ENCODE measurements at places on chromosomes 3 and 15. TPM values are rescaled to one million over a fixed set of nuclear protein-coding genes. Genes with fewer than 3 reads are reported as not detected.

GRCh38 chr3:82163907-82164520 lies 402.6 kb upstream of the GBE1 start:
- no peaks in the 10 kb centered on the region for H3K4me1 ChIP-seq
- no peak for DNase-seq
- no peaks in the 10 kb centered on the region for H3K36me3 ChIP-seq
- H3K27me3 ChIP-seq, result no peaks in the 10 kb centered on the region
- no peak overlapping the region for H3K4me3 ChIP-seq

DNA sequence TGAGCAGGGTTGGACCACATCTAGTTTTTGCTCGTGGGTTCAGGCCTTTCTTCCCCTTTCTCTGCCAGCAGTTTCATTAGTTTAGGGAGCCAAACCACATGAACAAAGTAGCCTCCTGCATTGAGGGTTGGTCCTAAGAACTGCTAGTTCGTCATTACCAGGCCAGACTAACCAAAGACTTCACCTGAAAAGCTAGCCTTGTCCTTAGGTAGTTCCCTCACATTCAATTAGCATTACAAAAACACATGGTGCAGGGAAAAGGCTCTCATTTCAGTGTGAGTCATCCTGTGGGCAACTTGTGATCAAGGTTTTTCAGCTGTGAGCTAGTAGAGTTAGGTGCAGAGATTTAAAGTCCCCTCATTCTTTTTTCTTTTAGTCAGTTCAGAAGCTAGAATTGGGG lies 279.3 kb upstream of the CTNNB1 start:
- H3K27me3 ChIP-seq, result peaks cover 5% of the 10 kb centered on the region
- no peak overlapping the region for H3K4me3 ChIP-seq
- DNase-seq, result no peak
- no peak overlapping the region for H3K27ac ChIP-seq

GRCh38 chr3:27985369-27986035 lies 255.9 kb upstream of the CMC1 start:
- no peak overlapping the region for H3K4me3 ChIP-seq
- no peaks in the 10 kb centered on the region for H3K36me3 ChIP-seq
- H3K4me1 ChIP-seq, result no peaks in the 10 kb centered on the region
- DNase-seq, result no peak

Gene COL8A1
- total RNA-seq, result not detected

DNA sequence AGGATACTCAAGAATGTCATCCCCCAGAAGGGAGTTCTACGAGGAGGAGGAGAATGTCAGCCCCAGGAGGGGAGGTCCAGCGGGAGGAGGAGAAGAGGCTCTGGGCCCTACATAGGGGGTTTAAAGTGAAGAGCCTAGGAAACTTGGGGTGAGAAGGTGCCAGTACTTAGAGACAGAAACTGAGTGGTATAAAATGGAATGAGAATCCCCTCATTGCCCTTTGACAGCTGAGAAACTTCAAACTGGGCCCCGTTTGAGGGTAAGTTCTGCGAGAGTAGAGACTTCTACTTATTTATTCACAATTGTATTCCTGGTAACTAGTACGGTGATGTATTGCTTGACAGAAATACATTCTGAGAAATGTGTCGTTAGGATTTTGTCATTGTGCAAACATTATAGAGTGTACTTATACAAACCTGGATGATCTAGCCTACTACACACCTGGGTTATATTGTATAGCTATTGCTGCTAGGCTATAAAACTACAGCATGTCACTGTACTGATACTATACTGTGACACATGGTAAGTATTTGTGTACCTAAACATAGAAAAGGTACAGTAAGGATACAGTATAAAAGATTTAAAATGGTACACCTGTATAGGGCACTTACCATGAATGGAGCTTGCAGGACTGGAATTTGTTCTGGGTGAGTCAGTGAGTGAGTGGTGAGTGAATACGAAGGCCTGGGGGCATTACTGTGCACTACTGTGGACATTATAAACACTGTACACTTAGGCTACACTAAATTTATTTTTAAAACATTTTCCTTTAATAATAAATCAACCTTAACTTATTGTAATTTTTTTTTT lies 62.0 kb downstream of the TSC22D2 start:
- no peaks in the 10 kb centered on the region for H3K36me3 ChIP-seq
- no peak overlapping the region for H3K27ac ChIP-seq
- H3K4me1 ChIP-seq, result no peaks in the 10 kb centered on the region
- H3K4me3 ChIP-seq, result no peak overlapping the region

GRCh38 chr3:105367063-105367405 lies 325 bp downstream of the ALCAM start:
- peak overlapping the region; percentile 84 for H3K4me3 ChIP-seq
- peaks cover 7% of the 10 kb centered on the region for H3K36me3 ChIP-seq
- H3K4me1 ChIP-seq, result peaks cover 28% of the 10 kb centered on the region
- peak; percentile 61 for DNase-seq
- H3K27ac ChIP-seq, result peak overlapping the region; percentile 83

Gene AGBL1
- 0.10 TPM for total RNA-seq

DNA sequence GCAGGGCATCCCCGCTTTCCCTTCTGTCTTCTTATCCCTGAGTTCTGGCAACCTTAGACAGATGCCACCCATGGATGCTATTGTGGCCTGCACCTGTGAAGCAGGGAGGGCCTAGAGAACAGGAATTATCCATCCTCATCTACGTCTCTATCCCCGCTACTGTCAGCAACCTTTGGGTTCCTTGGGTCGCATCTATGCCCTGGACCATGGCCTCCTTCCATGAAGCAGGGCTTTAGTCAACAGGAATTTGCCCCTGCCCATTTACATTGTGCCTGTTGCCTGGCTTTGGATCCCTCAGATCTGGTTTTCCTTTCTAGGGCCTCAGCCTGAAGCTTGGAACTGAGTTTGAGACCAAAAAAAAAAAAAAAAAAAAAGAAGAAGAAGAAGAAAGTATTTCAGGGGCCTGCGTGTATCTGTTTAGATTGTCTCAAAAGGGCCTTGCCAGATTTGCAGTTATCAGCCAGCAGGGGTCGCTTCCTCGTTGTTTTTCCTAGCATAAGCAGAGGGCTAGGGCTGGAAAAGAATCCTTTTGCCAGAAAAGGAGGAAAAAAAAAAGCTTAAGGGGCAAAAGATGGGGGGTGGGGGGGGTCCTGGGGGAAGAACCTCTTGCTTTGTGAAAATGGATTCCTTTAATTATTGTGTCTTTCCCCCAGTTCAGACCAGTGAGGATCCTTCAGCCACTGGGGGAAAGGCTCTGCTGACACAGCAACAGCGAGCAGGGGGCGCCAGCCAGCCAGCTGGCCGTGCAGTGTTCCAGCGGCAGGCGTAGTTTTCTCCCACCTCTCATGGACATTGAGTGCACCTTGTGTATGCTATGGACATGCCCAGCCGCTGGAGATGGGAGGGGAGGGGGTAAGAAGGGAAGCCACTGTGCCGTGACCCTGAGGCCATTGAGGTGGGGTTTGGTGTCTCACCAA lies 65.7 kb upstream of the ALDH1L1 start:
- DNase-seq, result peak; percentile 44
- H3K36me3 ChIP-seq, result no peaks in the 10 kb centered on the region
- H3K4me3 ChIP-seq, result no peak overlapping the region
- H3K27ac ChIP-seq, result no peak overlapping the region
- no peaks in the 10 kb centered on the region for H3K4me1 ChIP-seq

- H3K27ac ChIP-seq, result no peak overlapping the region
- H3K4me1 ChIP-seq, result no peaks in the 10 kb centered on the region
- no peaks in the 10 kb centered on the region for H3K36me3 ChIP-seq
- DNase-seq, result no peak
- no peaks in the 10 kb centered on the region for H3K27me3 ChIP-seq
- H3K4me3 ChIP-seq, result no peak overlapping the region
Measured at GRCh38 chr3:64648927-64649906, 38.6 kb downstream of the ADAMTS9 start.

- no peak overlapping the region for H3K27ac ChIP-seq
- no peaks in the 10 kb centered on the region for H3K4me1 ChIP-seq
- no peak overlapping the region for H3K4me3 ChIP-seq
- DNase-seq, result no peak
- H3K36me3 ChIP-seq, result no peaks in the 10 kb centered on the region
Measured at GRCh38 chr3:99171800-99172199, 270.3 kb upstream of the DCBLD2 start.

DNA sequence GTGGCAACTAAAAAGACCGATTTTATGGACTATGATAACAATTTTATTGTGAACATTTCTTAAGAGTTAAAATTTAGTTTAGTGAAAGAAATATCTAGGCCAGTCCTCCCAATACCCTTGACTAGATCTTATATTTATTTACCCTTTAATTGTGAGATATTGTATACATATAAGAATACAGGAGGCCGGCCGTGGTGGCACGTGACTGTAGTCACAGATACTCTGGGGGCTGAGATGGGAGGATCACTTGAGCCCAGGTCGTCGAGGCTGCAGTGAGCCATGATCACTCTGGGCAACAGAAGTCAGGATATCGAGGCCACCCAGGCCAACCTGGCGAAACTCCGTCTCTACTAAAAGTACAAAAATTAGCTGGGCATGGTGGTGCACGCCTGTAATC lies 756 bp upstream of the RMDN3 start:
- H3K27me3 ChIP-seq, result no peaks in the 10 kb centered on the region
- H3K4me3 ChIP-seq, result peak overlapping the region; percentile 90
- peaks cover 28% of the 10 kb centered on the region for H3K4me1 ChIP-seq
- peak; percentile 24 for DNase-seq

DNA sequence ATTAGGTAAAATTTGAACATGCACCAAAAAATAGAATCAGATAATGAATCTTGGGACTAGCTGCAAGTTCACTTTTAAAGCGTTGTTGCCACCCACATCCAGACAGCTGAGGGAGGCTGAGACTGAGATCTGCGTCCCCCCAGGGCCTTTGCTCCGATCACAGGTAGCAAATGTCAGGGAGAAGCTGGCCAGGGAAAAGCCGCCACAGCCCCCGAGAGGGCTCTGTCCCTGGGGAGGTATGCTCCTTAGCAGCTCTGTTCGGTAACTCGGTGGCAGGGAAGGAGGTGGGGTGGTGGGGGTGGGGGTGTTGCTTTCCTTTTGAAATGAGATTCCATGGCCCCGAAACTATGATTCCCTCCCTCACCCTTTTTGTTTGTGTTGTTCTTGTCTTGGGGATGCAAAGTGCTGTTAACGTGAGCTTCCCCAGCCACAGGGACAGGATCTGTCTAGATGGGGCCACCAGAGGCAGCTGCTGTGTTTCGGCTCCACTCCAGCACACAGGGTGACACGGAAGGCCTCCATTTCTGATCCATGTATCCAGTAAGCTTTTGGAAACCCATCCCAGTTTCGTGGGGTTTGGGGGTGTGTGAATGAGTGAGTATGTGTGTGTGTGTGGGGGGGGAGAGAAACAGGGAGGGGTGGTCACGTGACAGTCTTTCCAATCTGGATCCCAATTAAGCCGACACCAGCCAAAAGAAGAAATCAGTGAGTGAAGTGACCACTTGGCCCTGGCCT lies 1.1 kb upstream of the MINAR1 start:
- DNase-seq, result no peak
- H3K27me3 ChIP-seq, result peaks cover 49% of the 10 kb centered on the region
- no peaks in the 10 kb centered on the region for H3K36me3 ChIP-seq

Gene KPNA4
- total RNA-seq, result 44.9 TPM

GRCh38 chr15:92843326-92843725 lies 56.8 kb upstream of the CHD2 start:
- peak overlapping the region; percentile 89 for H3K27ac ChIP-seq
- no peaks in the 10 kb centered on the region for H3K27me3 ChIP-seq
- no peak for DNase-seq

DNA sequence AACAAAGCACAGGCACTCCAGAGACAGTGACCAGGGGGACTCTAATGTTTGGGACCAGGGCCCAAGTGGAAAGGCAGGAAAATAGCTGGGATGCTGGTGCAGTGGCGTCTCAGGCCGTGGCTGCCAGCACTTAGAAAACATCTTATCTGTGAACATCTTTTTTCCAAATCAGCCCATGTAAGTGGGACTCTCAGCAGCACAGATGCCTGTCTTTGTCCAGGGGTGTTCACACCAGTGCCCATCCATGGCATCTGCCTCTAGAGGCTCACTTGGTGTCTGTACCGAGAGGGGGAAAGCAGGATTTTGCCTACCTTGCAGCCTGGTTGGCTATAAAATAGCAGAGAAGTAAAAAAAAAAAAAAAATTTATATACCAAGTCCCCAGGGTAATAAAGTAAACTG lies 26.7 kb downstream of the SLC12A8 start:
- H3K36me3 ChIP-seq, result no peaks in the 10 kb centered on the region
- H3K4me1 ChIP-seq, result peaks cover 6% of the 10 kb centered on the region
- no peak overlapping the region for H3K27ac ChIP-seq
- H3K4me3 ChIP-seq, result no peak overlapping the region
- DNase-seq, result no peak

Gene AMOTL2
- total RNA-seq, result 0.39 TPM

Gene CHRM5
- total RNA-seq, result not detected

Gene TMIE
- total RNA-seq, result 1.3 TPM

GRCh38 chr15:77550301-77551251 lies 82.1 kb downstream of the LINGO1 start:
- H3K4me1 ChIP-seq, result no peaks in the 10 kb centered on the region

- peaks cover 3% of the 10 kb centered on the region for H3K4me1 ChIP-seq
- DNase-seq, result peak; percentile 5
- no peaks in the 10 kb centered on the region for H3K36me3 ChIP-seq
Measured at GRCh38 chr3:46722443-46722842, 4.8 kb upstream of the PRSS50 start.

DNA sequence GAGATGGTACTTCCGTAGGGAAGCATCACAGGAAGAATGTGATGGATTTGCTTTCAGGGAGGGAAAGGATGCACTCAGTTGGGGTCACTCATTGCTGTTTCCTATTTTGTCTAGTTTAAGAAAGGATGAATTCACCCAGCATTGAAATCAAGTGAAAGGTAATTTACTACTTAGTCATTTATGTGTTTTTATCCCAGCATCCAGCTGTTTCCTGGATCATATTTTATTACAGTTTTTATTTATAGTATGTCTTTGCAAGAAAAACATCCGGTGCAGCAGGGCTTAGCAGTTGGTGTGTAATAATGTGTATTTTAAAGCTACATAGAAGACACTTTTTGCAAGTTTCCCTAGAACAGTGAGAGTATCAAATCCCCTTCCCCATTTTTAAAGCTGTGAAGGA lies 37.4 kb upstream of the GOLGA8B start:
- no peak overlapping the region for H3K4me3 ChIP-seq
- no peaks in the 10 kb centered on the region for H3K36me3 ChIP-seq
- no peaks in the 10 kb centered on the region for H3K4me1 ChIP-seq
- DNase-seq, result no peak
- H3K27ac ChIP-seq, result no peak overlapping the region

GRCh38 chr3:169666076-169666375 lies 2.5 kb upstream of the MECOM start:
- no peaks in the 10 kb centered on the region for H3K36me3 ChIP-seq
- peaks cover 25% of the 10 kb centered on the region for H3K4me1 ChIP-seq
- H3K27me3 ChIP-seq, result peaks cover 78% of the 10 kb centered on the region
